Cardiac fibroblast (primary cell): ENCODE measurements at places on chromosomes 2 and 18.

DNA sequence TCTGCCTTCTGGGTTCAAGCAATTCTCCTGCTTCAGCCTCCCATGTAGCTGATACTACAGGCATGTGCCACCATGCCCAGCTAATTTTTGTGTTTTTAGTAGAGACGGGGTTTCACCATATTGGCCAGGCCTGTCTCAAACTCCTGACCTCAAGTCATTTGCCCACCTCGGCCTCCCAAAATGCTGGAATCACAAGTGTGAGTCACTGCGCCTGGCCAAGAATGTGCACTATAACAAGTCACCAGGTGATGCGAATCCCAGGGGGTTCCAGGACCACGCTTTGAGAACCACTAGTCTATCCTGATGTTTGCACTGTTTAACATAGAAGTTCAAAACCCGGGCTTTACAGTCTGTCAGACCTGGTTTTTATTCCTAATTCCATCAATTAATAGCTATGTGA lies 144.8 kb downstream of the SUCLG1 start:
- no peak for DNase-seq

GRCh38 chr18:24364177-24364576 lies 33.4 kb downstream of the OSBPL1A start:
- no peak for DNase-seq

DNA sequence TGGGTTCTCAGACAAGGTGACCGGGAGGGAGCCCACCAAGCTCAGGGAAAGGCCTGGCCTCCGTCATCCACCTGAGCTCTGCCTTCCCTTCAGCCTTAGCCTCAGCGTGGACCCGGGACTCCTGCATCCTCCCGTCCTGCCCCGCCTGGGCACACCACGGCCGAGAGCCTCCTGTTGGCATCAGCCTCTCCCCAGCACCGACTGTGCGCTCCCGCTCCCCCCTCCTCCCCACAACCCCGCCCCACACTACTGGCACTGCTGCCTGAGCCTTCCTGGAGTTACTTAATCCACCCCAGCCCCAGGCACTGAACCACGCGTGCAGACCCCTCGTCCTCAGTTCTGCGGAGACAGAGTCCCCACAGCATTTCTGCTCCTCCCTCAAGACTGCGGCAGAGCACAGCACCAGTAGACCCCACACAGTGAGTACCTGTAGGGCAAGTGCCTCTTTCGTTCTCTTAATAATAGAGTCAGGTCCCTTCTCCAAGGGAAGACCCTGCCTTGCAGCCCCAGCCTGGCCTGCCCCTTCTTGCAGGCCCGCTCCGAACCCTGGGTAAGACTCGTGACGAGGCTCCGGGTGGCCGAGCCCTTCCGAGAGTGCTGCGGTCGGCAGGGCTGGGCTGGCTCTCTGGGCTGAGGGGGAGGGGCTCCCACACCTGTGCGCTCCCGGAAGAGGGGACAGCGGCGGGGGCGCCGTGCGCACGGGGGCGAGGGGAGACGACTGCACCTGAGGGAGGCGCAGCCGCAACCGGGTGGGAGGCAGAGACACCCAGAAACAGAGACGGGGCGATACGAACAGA lies at the start of gene AMER3:
TSS of gene AMER3 (plus strand) at position 285 of the 797 bp plus-strand sequence. CDS start 6,533 bp downstream, outside the sequence.
- no peak for DNase-seq

DNA sequence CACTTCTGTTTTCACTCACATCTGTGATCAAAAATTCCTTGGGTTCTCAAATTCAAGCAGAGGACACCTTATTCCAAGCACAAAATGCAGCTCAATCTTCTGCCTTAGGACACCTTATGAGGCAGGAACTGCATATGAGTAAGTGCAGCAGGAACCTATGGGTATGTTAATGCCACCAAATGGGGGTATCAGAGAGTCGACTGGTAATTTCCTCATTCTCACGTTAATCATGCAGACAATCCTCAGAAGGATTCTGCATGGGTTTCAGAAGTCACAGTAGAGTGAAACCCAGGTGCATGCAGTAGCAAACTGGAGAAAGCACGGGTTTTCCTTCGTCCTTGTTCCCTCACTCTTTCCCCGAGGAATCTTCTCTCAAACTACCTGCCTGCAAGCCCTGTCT lies 452.8 kb downstream of the CBLN2 start:
- DNase-seq, result no peak

GRCh38 chr2:163602196-163602595 lies 133.6 kb downstream of the FIGN start:
- no peak for DNase-seq

- no peak for DNase-seq
These were observed 388.3 kb downstream of the NBAS start for GRCh38 chr2:15172825-15173224.

DNA sequence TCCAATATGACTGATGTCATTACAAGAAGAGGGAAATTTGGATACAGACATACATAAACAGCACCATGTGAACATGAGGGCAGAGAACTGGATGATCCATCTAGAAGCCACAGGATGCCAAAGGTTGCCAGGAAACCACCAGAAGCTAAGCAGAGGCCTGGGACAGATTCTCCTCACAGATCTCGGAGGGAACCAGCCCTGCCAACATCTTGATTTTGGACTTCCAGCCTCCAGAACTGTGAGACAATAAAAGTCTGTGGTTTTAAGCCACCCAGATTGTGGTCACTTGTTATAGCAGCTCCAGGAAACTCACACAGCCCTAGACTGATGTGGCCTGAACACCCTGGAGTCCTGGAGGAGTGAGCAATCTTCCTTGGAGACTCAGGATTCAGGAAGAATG lies 351.6 kb downstream of the EIPR1 start:
- DNase-seq, result no peak
